ENCODE measurements at places on chromosomes 12 and 14.

DNA sequence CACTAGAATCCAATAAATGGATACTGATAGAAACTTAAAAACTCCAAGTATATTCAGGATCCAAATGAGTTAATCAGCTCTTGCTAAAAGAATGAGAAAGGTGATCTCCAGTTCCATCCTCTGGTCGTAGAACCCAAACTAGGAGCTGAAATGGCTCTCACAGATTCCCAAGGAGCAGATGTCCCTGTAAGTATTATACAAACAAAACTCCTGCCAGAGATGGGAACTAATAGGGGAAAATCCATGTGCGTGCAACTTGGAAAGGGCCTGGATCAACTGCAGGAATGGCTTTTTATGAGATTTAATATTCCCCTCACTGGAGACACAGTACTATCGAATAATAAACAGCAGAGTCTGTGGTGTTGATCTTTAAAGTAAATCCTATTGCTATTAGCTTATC, 309.2 kb upstream of the TBX3 start:
- DNase-seq: no peak

GRCh38 chr12:58262796-58263195, 321.4 kb downstream of the ATP23 start:
- DNase-seq: no peak

GRCh38 chr12:92046557-92047392, 98.9 kb downstream of the BTG1 start:
- DNase-seq: no peak

DNA sequence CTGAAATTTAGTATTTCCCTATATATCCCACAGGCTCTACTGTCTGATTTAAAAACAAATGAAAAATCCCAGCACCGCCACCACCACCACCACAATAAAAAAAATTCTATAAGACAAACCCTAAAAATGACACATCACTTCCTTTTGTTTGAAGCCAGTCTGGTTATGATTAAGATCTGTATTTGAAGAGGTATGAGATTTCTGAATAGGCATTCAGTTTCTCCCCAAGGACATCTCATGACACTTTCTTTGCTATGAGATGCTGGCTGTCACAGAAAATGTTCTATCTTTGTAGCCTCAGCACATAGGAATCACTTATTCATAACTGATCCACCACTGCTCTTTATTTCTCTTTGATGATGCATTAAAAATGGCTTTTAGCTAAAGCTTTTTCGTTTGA, 1071.0 kb downstream of the SLC6A15 start:
- no peak for DNase-seq

- no peak for DNase-seq
These were observed 16.3 kb upstream of the IRF2BPL start for GRCh38 chr14:77044783-77045237.

GRCh38 chr14:65664436-65664835, 251.9 kb downstream of the FUT8 start:
- DNase-seq: no peak

GRCh38 chr14:75435473-75435872, 7.7 kb downstream of the JDP2 start:
- DNase-seq: no peak

GRCh38 chr12:2295941-2296461, 243.2 kb downstream of the CACNA1C start:
- no peak for DNase-seq

- DNase-seq: no peak
These were observed 335.5 kb downstream of the KCNH5 start for GRCh38 chr14:62709773-62710172.

DNA sequence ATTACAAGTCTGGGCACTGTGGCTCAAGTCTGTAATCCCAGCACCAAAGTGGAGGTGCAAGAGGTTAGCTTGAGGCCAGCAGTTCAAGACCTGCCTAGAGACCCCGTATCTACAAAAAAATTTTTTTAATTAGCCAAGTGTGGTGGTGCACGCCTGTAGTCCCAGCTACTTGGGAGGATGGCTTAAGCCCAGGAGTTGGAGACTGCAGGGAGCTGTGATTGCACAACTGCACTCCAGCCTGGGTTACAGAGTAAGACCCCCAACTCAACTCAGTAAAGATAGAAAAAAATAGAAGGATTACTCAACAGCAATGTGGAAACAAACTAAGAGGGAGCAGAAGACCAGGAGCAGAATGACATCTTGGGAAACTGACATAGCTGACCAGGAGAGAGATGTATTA, 13.3 kb downstream of the SBNO1 start:
- DNase-seq: no peak

DNA sequence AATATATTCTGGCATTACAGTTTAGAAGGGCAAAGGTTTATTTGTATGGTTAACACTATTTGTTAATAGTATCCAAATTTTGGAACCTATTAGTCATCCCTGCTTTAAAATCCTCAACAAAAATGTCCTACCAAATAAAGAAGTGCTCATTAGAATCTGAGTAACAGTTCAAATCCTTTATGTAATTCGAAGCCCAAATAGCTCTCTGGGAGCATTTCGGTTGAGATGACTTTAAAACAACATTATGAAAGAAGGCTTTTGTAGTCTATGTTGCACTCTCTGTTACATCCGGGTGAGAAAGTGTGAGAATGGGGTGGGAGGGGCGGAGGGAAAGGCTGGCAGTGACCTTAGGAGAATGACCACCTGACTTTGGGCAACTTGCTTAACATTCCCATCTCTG, 59.7 kb downstream of the SLC38A1 start:
- DNase-seq: no peak
